Ammon's horn (tissue), 1 donor: ENCODE measurements at places on chromosomes 6 and 20.

- no peak for DNase-seq
Observed at GRCh38 chr6:53326372-53327016, 22.3 kb downstream of the ELOVL5 start.

GRCh38 chr6:116206231-116206903, 47.5 kb downstream of the TSPYL4 start:
- no peak for DNase-seq

GRCh38 chr6:31357886-31358285, 907 bp upstream of the HLA-B start:
- DNase-seq = no peak

- no peak for DNase-seq
Observed at GRCh38 chr20:19073584-19074218, 138.7 kb upstream of the SLC24A3 start.

DNA sequence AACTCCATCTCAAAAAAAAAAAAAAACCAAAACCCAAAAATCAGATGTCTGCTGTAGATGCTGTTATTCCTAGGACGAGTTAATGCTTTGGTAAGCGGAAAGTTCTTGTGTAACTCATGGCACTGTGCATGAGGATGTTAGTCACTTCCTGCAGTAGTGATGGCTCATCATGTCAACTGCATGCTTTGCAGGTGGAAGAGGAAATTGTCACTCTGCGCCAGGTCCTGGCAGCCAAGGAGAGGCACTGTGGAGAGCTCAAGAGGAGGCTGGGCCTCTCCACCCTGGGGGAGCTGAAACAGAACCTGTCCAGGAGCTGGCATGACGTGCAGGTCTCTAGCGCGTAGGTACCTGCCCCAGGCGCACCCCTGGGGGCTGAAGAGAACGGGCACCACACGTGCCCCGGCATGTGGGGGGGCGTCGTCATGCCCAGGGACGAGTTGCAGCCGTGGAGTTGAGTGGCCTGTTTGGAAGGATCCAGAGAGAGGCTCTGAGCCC, 8.5 kb downstream of the TPD52L2 start:
- peak; percentile 68 for DNase-seq

DNA sequence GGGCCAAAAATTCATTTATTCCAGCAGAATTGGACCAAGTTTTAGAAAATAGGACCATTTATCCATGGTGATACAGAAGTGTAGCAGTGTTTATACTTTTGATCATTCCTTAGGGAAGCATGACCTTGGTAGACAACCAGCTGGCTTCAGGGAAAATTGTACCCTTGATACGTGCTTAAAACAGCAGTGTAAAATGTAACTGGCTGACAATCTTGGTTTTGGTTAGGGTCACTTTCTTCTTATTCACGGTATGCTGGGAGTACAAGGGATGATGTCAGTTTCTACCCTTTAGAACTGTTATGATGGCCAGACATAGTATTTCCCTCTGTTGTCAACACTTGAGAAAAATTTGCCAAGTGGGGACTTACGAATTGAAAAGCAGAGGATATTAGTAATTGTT, 157.1 kb downstream of the BCKDHB start:
- DNase-seq = no peak

GRCh38 chr6:9025796-9026394, 590.5 kb upstream of the SLC35B3 start:
- DNase-seq = no peak

DNA sequence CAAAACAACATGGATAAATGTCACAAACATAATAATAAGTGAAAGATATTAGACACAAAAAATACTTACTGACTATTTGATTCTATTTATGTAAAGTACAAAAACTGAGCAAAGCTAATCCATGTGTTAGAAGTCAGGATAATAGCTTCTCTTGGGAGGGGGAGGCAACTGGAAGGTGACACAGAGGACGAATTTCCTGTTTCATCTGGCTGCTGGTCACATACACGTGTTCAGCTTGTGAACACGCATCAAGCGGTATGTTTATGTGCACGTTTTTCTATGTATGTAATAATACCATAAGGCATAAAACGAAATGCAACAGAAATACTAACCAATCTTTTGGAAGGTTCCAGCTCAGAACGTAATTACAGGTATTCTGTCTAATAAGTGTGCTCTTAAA, 54.3 kb downstream of the MKKS start:
- DNase-seq = no peak

GRCh38 chr20:50208085-50208491, 17.5 kb downstream of the CEBPB start:
- DNase-seq = no peak

DNA sequence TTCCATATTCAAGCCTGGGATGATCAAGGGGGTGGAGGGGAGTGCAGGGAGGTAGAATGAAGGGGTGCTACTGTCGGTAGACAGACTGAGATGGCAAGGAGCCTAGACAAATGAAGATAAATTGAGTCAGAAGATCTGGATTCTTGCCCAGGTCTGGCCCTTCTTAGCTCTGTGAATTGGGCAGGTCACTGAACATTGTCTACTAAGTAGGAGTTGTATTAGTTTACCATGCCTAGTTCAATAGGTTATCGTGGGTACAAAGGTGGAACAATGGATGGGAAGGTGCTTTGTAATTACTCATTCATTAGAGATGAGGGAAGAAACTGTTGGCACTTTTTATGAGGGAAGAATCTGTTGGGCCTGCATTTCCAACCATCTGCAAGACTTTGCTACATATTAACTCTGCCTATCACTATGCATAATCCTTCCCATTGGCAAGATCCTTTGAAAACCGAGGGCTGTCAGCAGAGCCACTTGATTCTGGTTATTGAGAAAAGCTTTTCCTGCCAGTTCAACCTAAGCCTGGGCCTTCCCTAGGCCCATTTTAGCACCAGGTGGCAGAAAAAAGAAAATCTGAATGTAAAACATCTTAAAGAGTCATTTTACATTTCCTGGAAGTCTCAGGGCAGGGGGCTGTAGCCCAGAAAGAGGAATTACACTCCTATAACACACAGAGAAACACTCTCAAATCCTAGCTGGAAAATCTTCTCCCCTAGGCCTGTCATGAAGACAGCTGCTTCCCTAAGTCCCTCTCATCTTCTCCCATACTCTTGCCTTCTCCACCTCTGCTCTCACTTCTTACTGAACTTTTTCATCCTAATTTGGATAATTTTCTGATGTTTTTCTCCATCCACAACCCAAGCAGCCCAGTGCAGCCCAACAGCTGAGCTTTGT, 103.5 kb downstream of the CD24 start:
- no peak for DNase-seq

GRCh38 chr6:132253906-132254305, 147.4 kb downstream of the MOXD1 start:
- DNase-seq = no peak

- no peak for DNase-seq
Observed at GRCh38 chr20:51411870-51412269, 130.6 kb downstream of the NFATC2 start.

- DNase-seq = no peak
Observed at GRCh38 chr6:23316131-23316530, 746.8 kb downstream of the HDGFL1 start.

- no peak for DNase-seq
Observed at GRCh38 chr20:13936781-13937576, 53.4 kb downstream of the SEL1L2 start.

- DNase-seq = no peak
Observed at GRCh38 chr6:15472621-15473020, 190.2 kb downstream of the DTNBP1 start.

GRCh38 chr20:62708591-62709536, at the start of gene NTSR1:
Gene NTSR1, plus strand, starts transcription at chr20:62708836. Its CDS starts 372 bp downstream, at chr20:62709208.
- no peak for DNase-seq

DNA sequence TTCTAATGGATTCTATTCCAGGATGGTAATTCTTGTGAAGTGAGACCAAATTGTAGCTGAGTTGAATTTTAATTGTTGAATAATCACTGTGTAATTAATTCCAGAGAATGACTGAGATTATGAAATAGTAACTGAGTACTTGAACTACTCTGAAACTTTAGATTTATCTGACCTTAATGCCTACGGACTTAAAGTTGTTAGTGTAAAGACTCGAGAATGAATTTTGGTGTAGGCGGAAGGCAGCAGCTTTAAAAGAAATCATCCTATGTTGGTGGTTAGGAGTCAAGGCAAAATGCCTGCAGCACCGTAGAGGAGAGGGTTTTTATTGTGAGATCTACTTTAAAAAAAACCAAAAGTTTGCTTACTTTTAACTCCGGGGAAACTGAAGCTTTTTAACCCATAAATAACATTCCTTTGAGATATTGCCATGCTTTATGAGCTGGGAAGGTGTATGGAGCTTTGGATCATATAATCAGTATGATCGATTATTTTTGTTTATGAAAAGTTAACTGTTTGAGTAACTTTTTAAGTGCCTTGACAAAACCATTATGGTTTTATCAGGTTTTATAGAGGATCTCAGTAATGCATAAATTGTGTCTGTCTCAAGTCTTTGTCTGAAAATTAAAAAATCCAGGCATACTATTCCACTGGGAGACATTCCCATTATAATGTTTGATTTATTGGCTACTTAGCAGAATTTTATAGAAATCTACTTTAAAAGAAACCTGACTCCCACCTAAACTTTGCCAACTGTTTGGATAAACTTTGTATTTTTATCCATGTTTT, 46.1 kb downstream of the MYO6 start:
- DNase-seq = no peak

DNA sequence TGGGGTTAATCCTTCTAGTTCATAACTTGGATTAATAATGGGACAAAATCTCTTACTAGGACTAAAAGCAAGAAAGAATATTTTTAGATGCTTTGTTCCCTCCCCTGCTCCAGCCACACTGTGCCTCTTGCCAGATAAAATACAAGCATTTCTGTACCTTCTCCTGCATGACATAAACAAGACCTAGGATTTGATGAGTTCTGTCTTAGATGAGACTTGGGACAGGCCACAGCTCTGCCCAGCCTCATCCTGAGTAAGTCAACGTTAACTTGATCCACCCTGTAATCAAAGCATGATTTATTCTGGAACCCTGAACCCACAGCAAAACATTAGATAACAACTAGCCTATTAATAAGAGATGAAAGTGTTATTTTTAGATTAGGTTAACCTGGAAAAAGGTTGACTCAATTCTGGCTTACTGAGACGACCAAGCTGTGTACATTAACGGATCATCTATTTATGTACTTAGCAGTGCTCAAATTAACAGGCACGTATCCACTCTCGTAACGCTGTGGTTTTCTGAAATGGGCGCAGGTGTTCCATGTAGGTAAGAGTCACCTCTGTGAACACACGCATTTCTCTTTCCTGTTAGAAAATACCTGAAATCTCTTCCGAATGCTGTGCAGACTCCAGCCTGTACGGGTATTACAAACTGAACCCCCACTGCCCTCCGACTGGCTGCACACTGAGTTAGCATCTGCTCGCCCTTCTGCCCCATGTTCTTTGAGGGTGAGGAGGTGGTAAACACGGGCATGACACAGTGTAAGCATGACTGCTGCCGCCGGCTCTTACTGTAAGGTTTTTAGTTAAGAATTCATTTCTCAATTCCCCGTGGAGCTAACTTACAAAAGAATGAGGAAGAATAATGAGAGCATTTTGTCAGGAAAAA, 132.1 kb upstream of the FOXQ1 start:
- no peak for DNase-seq

GRCh38 chr20:42920776-42921175, 268.9 kb downstream of the PTPRT start:
- DNase-seq = no peak

GRCh38 chr6:134936931-134937330, 13.0 kb downstream of the ALDH8A1 start:
- no peak for DNase-seq
